ENCODE measurements at places on chromosomes 11 and 22.

GRCh38 chr11:47857485-47857884 is 9.3 kb upstream of the NUP160 start:
- DNase-seq, result no peak

DNA sequence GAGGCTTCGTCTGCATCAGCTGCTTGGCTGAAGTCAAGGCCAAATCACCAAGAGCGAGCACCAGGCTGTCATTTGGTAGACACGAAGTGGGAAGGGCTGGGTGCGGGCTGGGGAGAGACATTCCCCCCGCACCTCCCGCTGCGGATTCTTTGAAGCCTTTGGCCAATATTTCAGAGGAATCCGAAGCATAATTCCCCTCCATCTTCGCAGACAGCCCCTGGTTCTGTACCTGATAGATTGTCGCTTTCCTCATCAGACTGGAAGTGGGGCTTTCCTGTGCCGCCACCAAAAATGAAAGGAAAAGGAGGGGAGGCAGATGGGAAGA is 15.3 kb downstream of the BLID start:
- DNase-seq, result no peak

DNA sequence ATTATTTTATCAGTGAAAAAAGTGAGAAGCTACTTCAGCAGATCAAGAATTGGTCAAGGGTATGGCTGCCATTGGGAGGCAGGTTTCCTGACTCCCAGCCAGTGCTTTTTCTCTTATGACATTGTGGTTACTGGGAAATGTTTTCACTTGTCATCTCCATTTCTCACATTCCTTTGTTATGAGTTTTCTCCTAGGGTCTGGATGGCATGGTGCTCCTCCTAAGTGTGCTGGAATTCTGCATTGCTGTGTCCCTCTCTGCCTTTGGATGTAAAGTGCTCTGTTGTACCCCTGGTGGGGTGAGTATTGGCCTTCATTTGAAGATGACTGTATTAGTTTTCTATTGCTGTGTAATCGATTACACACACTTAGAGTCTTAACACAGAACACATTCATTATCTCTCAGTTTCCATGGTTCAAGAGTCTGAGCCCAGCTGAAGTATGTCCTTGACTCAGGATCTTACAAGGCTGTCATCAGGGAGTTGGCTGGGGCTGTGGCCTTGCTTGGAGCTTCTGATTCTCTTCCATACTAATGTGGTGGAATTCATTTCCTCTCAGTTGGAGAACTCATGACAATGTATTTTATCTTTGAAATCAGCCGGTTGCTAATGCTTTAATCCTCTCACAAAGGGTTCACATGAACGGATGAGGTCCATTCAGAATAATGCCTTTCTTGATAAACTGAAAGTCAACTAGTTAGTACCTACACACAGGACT is 21.0 kb upstream of the MS4A6E start:
- no peak for DNase-seq

DNA sequence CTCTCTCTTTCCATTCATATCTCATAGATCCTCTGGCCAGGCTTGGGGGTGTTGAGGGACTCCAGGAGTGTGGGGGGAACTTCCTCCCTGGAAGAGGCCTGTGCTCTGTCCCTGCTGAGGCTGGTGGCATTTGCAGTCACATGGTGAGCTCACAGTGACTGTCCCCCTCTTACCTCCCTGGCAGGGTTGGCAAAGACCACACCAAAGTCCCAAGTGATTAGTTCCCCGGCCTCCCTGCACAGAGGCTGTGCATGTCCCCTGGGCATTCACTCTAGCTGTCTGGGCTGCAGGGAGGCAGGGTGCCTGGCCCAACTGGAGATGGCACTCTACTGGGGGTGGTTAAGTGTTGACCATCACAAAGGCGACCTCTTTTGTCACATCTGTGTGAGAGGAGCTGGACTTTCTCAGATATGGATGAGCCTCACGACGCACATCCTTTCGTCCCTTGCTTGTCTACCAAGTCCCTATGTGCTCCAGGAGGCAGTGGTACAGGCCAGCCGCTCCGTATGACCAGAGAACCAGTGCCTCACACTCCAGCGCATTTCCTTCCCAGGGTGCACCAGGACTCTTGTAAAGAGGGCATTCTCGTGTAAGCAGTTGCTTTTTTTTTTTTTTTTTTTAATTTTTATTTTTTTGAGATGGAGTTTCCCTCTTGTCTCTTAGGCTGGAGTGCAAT is 8.8 kb downstream of the TANGO2 start:
- DNase-seq, result no peak

- DNase-seq, result no peak
Measured at GRCh38 chr22:27517361-27518155, 284.0 kb downstream of the MN1 start.

DNA sequence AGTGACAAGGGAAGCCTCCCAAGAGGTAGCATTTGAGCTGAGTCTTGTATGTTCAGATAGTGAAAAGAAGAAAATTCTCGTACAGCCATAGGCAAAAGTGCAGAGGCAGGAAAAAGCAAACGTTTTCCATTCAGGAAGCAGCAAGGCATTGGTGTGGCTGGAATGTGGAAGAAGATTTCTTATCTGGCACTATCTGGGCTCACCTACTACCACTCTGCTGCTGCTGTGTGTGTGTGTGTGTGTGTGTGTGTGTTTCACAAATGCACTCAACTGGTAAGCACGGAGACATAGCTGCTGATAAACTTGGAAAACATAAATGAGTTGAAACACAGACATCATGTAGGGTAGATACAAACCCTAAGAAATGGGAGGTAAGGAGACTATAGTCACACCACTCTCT is 92.8 kb upstream of the ARHGAP42 start:
- DNase-seq, result no peak

GRCh38 chr22:40955571-40955970 is 4.4 kb downstream of the RBX1 start:
- no peak for DNase-seq

GRCh38 chr22:40009951-40010671 is 15.4 kb downstream of the FAM83F start:
- DNase-seq, result no peak

DNA sequence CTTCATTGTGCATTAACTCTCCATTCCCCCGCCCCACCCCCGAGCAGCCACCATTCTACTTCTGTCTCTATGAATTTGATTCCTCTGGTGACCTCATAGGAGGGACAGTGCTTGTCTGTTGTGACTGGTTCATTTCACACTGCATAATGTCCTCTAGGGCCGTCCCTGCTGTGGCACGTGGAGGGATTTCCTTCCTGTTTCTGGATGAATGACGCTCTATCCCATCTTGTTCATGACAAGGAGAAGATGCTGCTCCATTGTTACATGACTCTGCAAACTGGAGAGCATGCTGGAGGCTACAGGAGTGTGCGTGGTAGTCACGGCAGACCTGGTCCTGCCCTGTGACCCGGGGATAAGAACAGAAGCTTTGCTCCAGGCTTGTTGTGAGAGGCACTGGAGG is 61.3 kb downstream of the RTL6 start:
- no peak for DNase-seq

DNA sequence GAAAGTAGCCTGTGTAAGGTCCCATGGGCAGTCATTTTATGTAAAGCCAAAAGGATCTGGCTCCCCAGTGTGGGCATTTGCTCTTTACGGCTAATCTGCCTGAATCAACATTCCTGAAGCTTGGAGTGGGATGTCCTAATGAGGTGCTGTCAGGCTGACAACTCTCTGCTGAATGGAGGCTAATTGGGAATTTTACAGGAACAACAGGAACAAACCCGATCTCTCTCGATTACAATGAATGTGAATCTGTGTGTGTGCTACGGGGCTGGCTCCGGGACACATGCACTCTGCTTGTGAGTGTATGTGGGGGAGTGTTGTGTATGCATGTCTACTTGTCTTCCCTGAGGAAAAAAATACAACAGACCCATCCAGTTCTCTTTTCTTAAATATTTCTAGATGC is 415.2 kb downstream of the TENM4 start:
- DNase-seq, result no peak

- DNase-seq, result no peak
Measured at GRCh38 chr22:23237201-23237798, 57.0 kb downstream of the BCR start.

DNA sequence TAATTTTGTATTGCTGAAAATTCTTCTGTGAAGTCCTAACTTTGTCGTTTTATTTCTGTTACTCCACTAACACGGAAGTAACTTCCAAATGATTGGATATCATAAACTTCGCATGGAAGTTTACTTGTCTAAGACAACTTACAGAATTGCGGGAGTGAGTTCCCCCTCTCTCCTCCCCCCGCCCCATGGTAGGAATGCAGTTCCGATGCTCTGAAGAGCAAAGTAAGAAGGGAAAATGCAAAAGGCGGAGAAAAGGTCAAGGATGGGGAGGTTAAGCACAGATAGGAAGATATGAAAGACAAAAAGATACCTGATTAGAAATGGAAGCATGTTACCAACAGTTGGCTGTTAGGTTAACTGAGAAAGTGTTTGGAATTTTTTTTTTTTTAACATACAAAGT is 1.3 kb downstream of the EIF3M start:
- no peak for DNase-seq

GRCh38 chr11:727281-727701 is 20.0 kb upstream of the TALDO1 start:
- no peak for DNase-seq

DNA sequence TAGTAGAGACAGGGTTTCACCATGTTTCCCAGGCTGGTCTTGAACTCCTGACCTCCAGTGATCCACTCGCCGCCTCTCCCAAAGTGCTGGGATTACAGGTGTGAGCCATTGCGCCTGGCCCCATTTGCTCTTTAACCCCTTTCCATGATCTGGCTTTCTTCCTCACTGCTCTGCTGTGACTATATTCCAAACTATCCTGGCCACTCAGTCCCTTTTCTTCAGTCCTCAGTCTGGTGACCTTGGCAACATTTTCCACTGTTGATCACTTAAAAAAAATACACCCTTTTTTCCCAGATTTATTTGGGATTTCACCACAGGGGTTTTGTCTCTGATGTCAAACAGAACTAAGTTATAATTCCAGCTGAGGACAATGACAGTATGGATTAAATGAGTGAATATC is 24.5 kb downstream of the MMP20 start:
- DNase-seq, result no peak

GRCh38 chr11:96194581-96195374 is 148.2 kb downstream of the MAML2 start:
- DNase-seq, result no peak

DNA sequence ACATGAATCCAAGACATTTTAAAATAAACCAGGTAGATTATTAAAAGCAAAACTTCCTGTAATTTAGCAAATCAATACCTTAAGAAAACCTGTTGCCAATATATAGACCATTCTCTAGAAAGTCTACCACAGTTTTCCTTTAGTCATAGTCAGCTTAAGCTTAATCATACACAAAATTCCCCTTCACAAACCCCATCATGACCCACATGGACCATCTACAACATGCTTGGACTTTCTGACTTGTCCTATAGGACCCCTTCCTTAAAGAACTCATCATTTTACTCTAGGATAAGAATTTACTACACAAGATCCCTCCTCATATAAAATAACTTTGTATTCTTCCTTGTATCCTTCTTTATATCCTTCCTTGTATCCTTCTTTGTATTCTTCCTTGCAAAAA is 16.2 kb upstream of the RNASEH2C start:
- no peak for DNase-seq

- DNase-seq, result no peak
Measured at GRCh38 chr11:5665051-5665570, 19.8 kb downstream of the TRIM5 start.

GRCh38 chr11:69017951-69018350 is 4.9 kb upstream of the MRGPRF start:
- no peak for DNase-seq

DNA sequence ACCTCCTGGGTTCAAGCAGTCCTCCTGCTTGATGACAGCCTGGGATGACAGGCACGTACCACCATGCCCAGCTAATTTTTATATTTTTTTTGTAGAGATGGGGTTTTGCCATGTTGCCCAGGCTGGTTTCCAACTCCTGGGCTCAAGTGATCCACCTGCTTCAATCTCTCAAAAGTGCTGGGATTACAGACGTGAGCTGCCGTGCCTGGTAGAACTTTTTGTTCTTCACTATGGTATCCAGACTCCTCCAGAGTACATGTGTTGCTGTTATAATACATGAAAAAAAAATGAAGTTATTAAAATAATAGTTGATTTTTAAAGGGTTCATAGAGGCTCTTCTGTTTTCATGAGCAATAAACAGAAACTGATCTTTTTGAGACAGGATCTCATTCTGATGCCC is 29.6 kb downstream of the ZNF143 start:
- DNase-seq, result no peak

DNA sequence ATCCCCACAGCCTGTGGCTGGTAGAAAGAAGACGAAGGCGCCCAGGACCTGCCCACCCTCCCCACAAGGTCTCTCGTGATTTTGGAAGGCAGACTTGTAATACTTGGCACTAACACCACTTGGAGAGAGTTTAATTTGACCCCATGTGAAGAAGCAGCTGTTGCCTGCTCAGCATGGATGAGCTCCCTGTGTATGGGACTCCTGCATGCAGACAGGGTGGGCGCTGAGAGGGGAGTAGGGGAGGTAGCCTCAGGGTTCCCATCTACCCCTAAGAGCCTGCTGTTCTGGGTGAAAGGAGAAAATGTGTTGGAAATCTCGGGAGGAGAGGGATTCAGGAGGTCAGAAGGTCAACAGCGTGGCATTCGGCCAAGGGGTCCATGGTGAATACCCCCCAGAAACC is 625.9 kb downstream of the TBC1D22A start:
- DNase-seq, result no peak

GRCh38 chr11:130086669-130087068 is 17.0 kb downstream of the APLP2 start:
- no peak for DNase-seq

DNA sequence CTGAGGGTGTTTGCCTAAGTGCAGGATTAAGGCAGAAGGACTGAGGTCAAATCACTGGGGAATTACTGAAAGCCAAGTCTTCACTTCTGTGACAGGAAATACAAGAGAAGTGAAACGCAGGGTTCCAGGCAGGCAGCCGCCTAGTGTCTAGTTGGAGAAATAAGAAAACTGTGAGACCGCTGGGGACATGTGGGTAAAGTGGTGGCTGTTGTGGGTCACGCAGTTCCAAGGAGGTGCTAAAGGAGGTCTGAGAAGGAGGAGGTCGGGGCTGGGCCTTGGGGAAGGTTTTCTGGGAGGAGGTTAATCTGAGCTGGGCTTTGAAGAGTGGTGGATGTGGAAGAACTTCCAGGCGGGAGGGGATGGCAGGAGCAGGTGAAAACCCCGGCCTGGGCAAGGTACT is 11.2 kb downstream of the MCM5 start:
- no peak for DNase-seq

DNA sequence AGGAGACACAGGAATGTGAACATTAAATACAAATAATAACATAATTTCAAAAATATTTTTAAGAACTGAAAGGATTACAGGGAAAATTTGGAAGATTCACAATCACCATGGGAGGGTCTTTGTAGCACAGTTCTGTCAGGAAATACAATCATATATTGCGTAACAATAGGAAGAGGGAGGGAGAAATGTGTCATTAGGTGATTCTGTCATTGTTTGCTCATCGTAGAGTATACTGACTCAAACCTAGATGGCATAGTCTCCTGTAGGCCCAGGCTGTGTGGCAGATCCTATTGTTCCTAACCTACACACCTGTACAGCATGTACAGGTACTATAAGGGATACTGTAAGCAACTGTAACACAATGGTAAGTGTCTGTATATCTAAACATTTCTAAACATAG is 330.4 kb downstream of the BRD1 start:
- no peak for DNase-seq

- DNase-seq, result no peak
Measured at GRCh38 chr11:69551963-69552362, 70.5 kb downstream of the LINC01488 start.

GRCh38 chr11:61065955-61066638 is 36.2 kb upstream of the CD5 start:
- no peak for DNase-seq

- DNase-seq, result no peak
Measured at GRCh38 chr11:130980071-130980862, 64.0 kb upstream of the SNX19 start.

All from T-helper 9 cell (primary cell).